ENCODE measurements at places on chromosomes 3 and 15.
A peak's percentile ranks its signal among the peaks of the same experiment; 100 is the strongest.

DNA sequence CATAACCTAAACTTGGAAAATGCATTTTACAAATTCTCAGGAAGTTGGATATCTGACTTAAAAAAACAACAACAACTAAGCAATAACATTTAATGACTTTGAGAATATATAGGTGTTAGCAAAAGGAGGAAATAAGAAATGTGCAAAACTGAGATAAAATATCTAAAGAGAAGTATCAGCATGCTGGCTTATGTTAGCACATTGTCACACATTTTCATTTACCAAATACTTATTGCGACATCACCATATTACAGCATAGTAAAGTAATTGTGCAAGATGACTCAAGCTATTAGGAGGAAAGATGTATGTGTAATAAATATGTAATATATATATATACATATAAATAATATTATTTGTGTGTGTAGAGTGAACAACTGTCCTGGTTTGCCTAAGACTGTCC is 9.2 kb downstream of the PTX3 start:
- DNase-seq, result peak; percentile 3

DNA sequence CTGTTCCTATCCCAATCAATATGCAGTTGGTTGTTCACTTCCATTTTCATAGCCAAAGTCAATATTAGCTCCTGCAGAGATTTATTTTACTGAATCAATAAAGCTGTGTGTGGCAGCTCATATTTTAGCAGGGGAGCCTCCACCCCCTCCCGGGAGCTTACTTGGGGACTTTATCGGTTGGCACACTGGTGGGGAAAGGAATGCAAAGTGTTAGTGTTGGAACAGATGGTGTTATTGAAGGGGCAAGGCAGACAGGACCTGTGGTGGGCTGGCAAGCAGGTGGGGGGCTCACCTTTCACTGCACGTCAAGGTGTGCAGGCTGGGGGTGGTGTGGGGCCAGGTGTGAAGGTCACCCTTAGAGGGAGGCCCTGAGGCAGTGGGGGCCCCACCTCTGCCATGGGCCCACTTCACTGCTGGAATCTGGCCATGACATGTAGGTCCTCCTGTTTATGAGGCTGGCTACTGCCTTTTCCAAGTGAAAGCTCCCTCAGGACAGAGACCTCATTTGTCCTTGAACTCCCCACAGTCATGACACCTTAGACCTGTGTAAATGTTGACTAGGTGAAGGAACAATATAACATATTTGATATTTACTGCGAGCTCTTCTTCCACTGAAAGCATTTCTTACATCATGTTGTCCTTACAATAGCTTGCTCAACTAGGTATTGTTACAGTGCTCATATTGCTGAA is 44.0 kb upstream of the SEC22A start:
- no peak for DNase-seq

GRCh38 chr3:32181796-32182195 is 56.7 kb upstream of the CMTM8 start:
- no peak for DNase-seq

DNA sequence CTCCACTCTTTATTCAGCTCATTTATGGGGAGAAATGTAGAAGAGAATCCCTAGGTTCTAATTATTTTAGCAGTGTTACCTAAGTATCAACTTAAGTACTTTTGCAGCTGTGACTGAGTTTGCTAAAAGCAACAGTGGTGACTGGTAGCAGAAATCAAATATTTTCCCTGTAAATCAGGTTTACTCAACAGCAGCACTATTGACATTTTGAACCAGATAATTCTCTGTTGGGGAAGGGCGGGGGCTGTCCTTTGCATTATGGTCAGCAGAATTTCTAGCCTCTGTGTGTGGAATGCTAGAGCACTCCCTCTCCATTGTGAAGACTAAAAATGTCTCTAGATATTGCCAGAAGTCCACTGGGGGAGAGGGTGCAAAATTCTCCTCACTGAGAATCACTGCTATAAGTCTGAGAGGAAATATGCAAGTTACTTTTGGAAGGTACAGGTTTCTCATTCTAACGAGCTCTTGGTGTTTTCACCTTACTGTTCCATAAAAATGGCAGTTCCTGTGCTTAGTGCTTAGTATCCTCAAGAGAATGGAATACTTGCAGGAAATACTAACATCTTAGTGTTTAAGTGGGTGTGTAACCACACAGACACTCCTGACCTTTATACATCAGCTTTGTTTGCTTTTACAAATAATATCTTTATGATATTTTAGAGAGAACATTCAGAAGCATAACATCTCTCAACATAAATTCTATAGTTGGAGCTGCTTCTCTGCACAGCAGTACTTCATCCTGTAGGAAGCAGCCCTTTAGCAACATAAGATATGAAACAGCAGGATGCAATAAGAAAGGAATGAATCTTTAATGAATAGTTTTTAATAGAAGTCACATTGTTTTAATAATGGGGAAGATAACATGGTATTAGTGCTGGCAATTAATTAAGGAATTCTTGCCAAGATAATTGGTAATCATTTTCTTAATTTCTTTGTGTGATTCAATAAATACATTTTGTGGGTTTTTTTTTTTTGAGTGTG is 246.5 kb upstream of the GOLIM4 start:
- no peak for DNase-seq

- peak; percentile 19 for DNase-seq
Measured at GRCh38 chr3:107117922-107118536, 259.2 kb upstream of the CCDC54 start.

- no peak for DNase-seq
Measured at GRCh38 chr3:12392101-12392878, 92.0 kb upstream of the TSEN2 start.

- peak; percentile 41 for DNase-seq
Measured at GRCh38 chr15:83108266-83109219, 1.1 kb downstream of the TM6SF1 start.

- DNase-seq, result no peak
Measured at GRCh38 chr3:47098910-47099309, 65.0 kb downstream of the SETD2 start.

GRCh38 chr15:78272776-78273175 is 8.4 kb downstream of the DNAJA4 start:
- no peak for DNase-seq

DNA sequence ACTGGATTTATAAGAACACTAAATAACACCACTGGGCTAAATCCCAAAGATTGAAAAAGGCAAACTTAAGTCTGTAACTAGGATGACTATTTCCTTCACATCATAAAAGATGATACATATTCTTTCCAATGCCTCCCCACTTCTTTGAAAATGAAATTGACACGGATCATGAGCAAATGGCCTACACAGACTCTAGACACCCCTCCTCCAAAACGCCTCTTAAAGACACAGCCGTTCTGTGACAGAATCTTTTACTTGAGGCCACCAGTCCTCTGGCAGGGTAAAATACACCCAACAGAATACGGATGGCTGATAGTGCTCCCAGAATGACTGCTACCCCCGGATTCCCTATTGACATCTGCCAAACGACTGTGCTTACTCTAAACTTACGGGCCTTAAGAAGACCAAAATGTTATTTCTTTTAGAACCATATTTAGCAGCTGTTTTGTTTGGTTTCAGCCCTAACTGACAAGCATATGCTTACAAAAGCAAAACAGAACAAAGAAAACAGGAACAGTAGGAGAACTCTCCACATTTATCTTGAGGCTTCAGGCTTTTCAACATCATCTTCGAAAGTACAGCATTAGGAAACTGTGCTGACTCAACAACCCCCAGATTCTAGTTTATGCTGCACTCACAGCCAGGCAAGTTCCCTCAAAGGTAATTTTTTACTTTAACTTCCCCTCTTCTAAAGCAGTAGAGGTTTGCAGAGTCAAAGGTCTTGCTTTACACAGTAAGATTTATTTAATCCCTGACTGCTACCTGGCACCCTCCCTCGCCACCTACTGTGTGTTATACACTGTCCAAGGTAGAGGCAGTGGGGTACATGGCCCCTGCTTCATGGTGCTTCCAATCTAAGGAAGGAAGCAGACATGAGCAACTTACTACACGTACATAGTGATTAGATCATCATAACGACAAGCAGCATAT is 84.3 kb downstream of the TNIK start:
- peak; percentile 6 for DNase-seq

DNA sequence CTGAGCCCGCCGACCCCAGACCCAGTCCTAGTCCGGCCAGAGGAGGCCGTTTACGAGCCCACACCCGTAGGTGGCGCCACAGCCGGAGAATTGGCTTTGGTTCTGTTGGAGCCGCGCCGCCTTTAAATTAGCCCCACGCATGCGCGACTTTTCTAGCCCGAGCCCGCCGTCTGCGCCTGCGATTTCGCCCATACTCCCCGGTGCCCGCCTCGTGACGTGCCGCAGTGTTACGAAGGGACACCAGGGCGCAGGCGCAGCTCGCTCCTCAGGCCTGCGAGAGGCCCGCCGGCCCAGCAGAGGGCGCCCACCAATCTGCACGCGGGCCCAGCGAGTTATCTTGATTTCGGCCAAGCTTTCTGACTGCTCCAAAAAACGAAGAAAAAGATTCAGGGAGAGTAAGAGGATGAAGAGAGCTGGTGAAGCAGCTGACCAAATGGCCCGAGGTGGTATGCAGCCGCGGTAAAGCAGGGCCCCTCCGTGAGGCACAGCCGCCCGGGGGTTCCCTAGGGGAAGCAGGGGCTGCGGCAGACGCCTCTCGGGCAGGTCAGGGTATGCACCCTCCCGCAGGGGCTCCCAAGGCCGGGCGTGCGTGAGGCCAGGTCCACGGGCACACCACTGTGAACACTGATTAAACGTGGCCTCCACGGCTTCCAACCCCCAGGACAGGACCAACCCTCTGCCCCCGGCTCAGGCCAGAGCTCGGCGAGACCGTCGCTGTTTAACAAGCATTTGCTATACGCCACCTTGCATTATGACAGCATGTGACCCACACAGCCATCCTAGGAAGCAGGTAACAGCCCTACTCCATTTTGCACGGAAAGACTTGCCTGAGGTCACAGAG is 32.8 kb downstream of the RPN1 start:
- DNase-seq, result peak; percentile 99

DNA sequence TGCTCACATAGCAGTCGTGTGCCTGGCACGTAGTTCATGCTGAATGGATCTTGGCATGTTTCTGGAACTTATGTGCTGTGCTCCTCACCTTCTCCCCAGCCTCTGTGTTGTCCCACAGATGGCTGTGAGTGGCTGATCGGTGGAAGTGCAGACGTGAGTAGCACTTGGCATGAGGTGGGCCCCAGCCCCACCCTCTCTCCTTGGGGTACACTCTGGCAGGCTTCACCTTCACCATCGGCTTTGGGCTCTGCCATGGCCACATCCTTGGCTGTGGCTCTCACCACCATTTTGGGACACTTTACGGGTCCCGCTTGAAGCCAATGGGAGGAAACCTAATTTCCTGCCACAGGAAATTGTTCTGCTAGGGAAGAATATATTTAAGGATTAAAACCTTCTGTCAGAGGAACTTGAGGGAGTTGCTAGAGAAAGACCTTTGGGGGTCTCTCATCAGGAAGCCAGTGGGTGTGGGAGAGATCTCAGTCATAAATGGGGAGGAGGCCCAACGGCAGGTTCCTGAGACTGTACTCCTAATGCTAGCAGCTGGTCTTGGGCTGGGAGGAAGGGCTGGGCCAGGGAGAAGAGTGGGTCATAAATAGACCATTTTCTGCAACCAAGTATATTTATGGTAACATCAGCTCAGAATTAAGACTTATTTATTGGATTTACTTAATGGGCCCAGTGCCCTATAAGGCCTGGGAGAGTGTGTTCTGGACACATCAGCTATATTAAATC is 92.3 kb downstream of the SMAD3 start:
- no peak for DNase-seq

DNA sequence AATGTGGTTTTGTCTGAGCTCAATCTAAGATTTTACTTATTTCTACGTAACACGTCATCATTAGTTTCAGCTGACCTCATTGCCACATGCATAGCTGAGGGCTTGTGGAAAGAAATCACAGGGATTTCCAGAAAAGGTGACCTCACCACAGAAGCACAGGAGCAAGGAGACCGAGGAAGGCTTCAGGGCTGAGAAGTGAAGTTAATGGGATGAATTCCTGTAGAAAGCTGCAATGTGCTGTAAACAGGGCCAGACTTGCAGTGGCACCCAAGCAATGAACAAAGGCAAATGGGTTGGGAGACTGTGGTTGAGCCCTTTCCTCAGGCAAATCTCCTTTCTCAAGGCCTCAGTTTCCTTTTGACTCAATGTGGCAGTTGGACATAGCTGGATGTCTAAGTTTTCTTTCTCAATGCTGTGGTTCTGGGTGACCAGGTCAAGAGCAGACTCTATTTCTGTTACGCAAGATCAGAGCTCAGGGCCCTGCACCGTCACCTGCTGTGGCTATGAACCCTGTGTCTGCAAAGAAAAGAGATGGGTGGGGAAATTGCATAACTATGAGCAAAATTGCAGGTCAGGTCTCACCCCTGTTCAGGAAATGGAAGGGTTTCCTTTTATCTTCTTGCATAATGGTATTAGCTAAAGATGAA is 252.2 kb upstream of the TBL1XR1 start:
- DNase-seq, result no peak

- DNase-seq, result no peak
Measured at GRCh38 chr3:156825795-156826143, 384 bp upstream of the LEKR1 start.

- no peak for DNase-seq
Measured at GRCh38 chr3:183439515-183439914, 11.1 kb upstream of the MCF2L2 start.

- no peak for DNase-seq
Measured at GRCh38 chr15:80020731-80021130, 38.7 kb upstream of the ZFAND6 start.

GRCh38 chr3:16583551-16583950 is 21.7 kb downstream of the DAZL start:
- DNase-seq, result no peak

DNA sequence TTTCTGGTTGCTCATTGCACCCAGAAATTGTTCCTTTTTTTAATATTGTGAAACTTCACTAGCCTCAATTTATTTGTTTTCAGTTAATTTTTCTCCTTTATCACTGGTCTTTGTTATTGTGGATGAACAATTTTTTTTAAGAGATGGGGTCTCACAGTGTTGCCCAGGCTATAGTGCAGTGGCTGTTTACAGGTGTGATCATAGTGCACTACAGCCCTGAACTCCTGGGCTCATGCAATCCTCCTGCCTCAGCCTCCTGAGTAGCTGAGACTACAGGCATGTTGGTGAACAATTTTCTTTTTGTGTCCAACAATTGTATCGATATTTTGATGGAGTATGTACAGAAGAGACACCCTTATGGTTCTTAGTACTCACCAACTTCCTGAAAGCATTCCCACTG is 26.3 kb downstream of the BLM start:
- DNase-seq, result no peak

DNA sequence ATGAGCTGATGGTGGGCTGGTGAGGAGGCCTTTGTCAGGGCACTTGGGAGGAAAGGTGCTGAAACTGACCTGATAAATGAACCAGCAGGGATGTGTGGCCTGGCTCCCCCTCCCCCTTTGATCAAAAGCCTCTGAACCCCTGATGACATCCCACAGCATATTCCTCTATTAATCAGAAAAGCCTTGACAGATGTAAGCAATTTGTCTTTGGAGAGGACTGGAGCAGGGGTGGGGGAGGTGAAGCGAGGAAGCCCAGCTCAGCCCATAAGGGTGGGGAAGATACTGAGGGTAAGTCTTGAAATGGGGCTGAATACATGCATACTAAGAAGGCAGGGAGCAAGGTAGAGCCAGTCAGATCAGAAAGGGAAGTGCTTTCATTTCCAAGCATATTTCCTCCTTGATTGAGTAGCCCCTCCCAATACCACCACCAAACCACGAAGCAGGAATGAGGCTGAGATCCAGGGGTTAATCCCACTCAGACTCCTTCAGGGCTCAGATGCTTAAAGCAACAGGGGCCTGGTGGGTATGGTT is 34.7 kb upstream of the MRPS22 start:
- DNase-seq, result no peak

Data from erythroblast (primary cell).